ENCODE measurements at places on chromosomes 3 and 15. TPM values are rescaled to one million over a fixed set of nuclear protein-coding genes. Genes with fewer than 3 reads are reported as not detected.

Gene CPN2
- total RNA-seq = not detected

Gene GPR62
- total RNA-seq = not detected

GRCh38 chr15:99477791-99478471 is 87.9 kb upstream of the MEF2A start:
- no peaks in the 10 kb centered on the region for H3K36me3 ChIP-seq
- H3K27me3 ChIP-seq = no peaks in the 10 kb centered on the region
- no peak for DNase-seq
- H3K4me1 ChIP-seq = peaks cover 26% of the 10 kb centered on the region
- H3K4me3 ChIP-seq = no peak overlapping the region
- no peak overlapping the region for H3K27ac ChIP-seq

DNA sequence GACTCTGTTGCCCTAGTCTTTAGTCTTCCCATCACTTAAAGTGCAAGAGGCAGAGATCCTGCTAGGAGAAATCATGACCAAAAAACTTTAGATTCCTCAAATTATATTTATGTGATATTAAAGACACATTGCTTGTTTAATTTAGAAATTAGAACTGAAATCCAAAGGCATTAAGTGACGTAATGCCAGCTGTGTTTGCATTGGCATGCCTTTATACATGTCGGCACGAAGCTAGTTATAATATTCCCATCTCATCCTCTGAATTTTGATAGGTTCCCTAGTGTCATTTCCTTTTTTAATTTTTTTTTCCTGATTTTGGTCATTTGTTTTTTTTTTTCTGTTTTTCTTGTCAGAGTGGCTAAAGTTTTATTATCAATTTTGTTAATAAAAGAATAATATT is 203.5 kb upstream of the ZBTB20 start:
- no peaks in the 10 kb centered on the region for H3K36me3 ChIP-seq
- no peak overlapping the region for H3K4me3 ChIP-seq
- H3K4me1 ChIP-seq = no peaks in the 10 kb centered on the region
- no peak for DNase-seq
- no peaks in the 10 kb centered on the region for H3K27me3 ChIP-seq

GRCh38 chr15:100737214-100737613 is 134.8 kb downstream of the ASB7 start:
- H3K4me1 ChIP-seq = peaks cover 16% of the 10 kb centered on the region
- H3K4me3 ChIP-seq = no peak overlapping the region
- H3K27ac ChIP-seq = no peak overlapping the region
- H3K36me3 ChIP-seq = no peaks in the 10 kb centered on the region

DNA sequence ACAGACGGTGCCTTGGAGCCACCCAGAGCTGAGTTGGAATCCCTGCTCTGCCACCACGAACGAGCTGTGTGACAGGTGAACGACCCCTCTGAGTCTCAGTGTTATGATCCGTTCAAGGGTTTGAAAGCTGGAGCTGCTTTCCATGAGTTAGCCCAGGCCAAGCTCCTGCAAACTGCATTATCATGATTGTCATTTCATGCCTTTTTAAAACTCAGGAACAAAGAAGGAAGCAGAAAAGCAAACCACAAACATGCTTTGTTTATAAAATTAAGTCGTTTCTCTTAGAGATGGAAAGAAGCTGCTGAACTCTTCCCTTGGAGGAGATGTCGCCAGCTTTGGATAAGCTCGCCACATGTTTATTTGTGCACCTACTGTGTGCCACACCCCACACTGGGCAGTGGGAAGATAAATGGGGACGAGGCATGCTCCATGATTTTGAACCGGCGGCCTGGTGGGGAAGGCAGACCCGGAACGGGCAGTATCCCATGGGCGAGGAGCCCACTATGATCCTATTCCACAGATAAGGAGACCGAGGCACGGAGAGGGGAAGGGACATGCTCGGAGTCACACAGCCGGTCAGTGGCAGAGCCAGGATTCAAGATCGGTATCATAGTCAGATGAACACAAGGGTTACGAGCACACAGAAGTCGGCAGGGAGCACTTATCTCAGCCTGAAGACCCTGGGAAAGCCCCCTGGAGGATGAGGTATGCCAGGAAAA is 15.9 kb downstream of the HRH1 start:
- H3K36me3 ChIP-seq = no peaks in the 10 kb centered on the region
- no peak overlapping the region for H3K4me3 ChIP-seq
- H3K27me3 ChIP-seq = no peaks in the 10 kb centered on the region

GRCh38 chr3:62669161-62669560 is 206.1 kb downstream of the CADPS start:
- no peaks in the 10 kb centered on the region for H3K4me1 ChIP-seq
- H3K27me3 ChIP-seq = no peaks in the 10 kb centered on the region
- no peak for DNase-seq
- no peaks in the 10 kb centered on the region for H3K36me3 ChIP-seq
- H3K27ac ChIP-seq = no peak overlapping the region

DNA sequence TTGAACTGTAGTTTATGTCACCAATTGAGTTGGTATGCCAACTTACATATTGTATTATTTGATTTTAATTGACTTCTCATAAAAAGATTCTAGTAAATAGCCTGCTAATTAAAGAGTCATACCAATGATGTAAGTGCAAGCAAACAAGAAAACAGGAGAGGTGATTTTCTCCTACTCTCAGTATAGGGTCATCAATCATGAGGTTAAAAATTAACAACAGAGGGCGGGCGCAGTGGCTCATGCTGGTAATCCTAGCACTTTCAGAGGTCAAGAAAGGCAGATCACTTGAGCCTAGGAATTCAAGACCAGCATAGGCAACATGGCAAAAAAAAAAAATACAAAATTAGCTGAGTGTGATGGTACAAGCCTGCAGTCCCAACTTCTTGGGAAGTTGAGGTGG is 108.7 kb downstream of the MYO9A start:
- peaks cover 4% of the 10 kb centered on the region for H3K36me3 ChIP-seq
- no peaks in the 10 kb centered on the region for H3K4me1 ChIP-seq
- H3K4me3 ChIP-seq = no peak overlapping the region
- H3K27me3 ChIP-seq = no peaks in the 10 kb centered on the region
- H3K27ac ChIP-seq = no peak overlapping the region
- DNase-seq = no peak

DNA sequence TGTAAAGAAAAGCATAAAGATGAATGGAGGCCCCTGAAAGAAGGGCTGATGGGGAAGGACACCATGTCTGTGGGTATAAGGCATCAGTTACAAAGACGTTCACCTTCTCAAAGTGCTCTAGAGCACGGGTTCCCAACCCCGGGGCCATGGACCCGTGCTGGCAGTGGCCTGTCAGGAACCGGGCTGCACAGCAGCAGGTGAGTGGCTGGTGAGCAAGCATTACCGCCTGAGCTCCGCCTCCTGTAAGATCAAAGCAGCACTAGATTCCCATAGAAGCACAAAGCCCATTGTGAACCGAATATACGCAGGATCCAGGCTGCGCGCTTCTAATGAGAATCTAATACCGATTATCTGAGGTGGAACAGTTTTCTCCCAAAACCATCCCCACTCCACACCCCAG is 25.7 kb downstream of the MYO1E start:
- H3K4me1 ChIP-seq = no peaks in the 10 kb centered on the region
- H3K4me3 ChIP-seq = no peak overlapping the region

DNA sequence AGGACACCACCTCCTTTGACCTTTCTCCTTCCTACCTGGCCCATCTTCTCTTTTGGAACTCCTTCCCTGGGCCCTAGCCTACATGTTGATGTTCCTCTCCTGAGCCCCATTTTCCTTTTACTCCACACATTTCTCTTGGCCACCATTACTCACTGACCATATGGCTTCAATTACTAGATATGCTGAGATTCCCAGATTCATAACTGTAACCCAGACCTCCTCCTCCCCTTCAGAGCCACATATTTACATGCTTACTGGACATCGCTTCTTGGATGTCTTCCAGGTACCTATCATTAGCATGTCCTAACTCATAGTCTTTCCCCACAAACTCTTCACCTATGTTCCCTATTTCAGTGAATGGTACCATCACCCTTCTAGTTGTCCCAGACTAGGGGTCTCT is 24.4 kb upstream of the TRIM59 start:
- no peak overlapping the region for H3K27ac ChIP-seq
- H3K27me3 ChIP-seq = no peaks in the 10 kb centered on the region
- H3K36me3 ChIP-seq = no peaks in the 10 kb centered on the region
- DNase-seq = no peak

- H3K27me3 ChIP-seq = no peaks in the 10 kb centered on the region
- no peak overlapping the region for H3K4me3 ChIP-seq
- no peaks in the 10 kb centered on the region for H3K4me1 ChIP-seq
- no peak overlapping the region for H3K27ac ChIP-seq
Measured at GRCh38 chr3:181851063-181851462, 139.3 kb downstream of the SOX2 start.

DNA sequence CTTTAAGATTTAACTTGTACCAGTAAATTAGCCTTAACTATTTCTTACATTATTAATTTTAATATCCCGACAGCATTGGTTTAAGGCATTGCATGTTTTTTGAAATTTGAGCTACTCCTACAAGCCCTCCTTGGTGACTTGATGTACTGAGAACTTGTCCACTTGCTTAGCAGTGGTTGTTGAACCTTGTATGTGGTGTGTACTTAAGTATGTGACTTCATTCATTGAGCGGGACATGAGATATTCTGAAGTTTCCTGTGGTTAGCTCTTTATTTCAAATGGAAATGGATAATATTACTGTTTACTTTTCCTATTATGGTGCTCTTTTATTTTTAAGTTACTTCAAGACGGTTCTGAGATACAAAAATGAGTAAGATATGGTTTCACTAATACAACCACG is 3.6 kb upstream of the COL6A5 start:
- no peak overlapping the region for H3K4me3 ChIP-seq
- H3K27me3 ChIP-seq = no peaks in the 10 kb centered on the region
- no peaks in the 10 kb centered on the region for H3K4me1 ChIP-seq

Data from SJCRH30 (cell line).